ENCODE measurements at places on chromosomes 1 and 21.

GRCh38 chr1:100799954-100800612 lies 80.5 kb downstream of the VCAM1 start:
- no peak for DNase-seq

GRCh38 chr1:27363766-27364695 lies 2.7 kb downstream of the MAP3K6 start:
- DNase-seq: no peak

DNA sequence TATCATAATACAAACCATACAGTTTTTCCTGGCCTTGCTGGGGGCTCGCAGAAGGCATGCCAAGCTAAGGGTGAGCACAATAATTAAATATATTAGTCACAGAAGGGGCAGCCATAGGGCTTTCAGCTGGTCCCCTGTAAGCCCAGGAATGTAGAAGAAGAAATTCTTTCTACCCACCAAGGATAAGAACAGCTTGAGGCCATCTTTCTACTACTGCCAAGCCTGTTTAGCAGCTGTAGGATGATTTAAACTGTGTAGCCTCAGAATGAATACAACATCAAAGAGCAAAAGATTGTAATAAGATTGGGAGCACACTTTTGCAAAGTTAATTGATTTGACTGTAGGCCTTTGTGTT lies 171.5 kb downstream of the LRRC7 start:
- DNase-seq: no peak

DNA sequence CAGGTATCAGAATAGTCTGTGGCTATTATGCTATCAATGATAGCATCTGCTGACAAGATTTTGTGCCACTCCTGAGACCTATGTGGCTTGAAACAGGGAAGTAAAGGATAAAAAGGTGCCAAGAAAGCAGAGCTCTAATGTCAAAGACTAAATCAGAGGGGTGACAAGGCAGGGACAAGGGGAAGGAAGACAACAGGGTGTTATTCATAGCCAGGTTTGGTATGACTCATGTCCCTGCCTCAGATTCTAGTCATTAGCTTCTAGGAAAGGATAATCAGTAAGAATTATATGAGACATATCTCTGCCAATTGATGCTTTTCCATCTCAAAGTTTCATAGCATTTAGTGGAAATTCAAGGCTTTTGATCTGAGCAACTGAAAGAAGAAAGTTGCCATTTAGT lies 31.8 kb upstream of the PLD5 start:
- no peak for DNase-seq

DNA sequence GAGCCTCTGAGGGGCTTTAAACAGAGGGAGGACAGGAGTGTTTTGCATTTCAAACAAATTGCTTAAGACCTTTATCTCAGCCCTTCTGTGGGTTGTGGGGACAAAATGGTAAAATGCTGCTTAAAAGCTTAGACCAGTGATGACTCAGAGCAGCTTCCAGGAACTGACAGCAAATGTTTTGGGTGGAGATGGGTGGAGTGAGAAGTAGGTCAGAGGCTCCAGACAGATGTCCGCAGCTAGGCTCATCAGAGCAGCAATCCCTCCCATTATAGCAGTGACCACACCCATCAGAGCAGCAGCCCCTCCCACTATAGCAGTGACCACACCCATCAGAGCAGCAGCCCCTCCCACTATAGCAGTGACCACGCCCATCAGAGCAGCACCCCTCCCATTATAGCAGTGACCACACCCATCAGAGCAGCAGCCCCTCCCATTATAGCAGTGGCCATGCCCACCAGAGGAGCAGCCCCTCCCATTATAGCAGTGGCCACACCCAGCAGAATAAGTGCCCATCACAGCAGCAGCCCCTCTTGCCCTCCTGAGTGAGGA lies 532.2 kb downstream of the MATN1 start:
- DNase-seq: no peak

DNA sequence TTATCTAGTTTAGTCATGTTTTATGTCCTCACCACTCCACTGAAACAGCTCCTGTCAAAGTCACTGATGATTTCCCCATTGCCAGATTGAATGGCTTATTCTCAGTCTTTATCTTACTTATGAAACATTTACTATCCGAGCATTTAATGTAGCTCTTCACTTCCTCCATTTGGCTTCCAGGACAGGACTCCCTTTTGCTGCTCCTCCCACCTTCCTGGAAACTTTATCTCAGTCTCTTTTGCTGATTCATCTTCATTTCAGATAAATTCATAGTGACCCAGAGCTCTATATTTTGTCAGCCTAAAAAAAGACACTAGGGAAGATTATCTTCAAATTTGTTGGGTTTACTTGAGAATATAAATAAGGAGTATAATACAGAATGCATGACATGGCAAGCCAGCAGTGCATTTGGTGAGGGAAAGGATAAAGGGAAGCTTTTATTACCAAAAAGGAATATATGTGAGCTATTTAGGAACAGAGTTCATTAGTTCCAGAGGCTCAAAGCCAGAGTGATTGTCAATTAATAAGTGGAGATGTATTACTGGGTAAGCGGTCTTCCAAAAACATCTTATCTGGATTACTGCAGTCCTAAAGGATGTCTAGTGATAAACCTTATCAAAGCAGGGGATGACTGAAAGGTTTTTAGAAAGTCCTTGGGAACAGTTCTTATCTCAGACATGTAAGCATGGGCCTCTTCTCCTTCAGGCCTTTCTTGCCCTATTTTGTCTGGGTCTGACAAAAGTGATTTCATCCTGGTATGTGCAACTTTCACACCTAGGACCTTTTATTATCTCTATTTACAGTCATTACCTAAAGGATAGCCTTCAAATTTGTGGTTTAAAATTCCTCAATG lies 25.6 kb downstream of the IL23R start:
- DNase-seq: no peak

GRCh38 chr1:59128239-59128736 lies 168.6 kb upstream of the FGGY start:
- no peak for DNase-seq

DNA sequence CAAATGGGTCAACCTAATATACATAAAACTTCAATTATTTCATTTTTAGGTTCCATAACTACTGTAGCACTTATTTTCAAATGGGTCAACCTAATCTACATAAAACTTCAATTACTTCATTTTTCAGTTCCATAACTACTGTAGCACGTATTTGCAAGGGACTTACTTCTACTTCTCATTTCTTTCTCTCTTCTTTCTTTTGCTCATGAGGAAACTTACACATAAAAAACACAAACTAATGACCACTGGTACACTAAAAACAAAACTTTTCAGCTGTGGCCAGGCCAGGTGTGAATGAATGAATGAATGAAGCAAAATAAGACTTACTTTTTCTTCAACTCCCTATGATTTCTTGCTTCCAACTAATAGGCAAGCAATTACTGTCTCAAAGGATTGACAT lies 11.7 kb downstream of the SYDE2 start:
- DNase-seq: no peak

DNA sequence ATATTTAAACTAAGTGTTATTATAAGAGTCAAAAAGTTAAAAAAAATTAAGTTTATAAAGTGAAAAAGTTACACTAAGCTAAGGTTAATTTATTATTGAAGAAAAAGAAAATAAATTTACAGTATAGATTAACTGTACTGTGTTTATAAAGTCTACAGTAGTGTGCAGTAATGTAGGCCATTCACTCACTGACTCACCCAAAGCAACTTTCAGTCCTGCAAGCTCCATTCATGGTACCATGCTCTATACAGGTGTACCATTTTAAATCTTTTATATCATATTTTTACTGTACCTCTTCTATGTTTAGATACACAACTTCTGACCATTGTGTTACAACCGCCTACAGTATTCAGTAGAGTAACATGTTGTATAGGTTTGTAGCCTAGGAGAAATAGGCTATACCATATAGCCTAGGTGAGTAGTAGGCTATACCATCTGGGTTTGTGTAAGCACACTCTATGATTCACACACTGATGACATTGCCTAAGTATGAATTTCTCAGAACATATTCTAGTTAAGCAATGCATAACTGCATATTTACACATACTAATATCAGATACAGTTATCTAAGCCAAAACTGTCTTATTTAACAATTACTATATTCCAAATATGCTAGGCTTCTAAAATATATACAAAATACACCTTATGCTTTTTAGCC lies 80.6 kb upstream of the GFI1 start:
- no peak for DNase-seq

GRCh38 chr1:241849345-241849695 lies 1.3 kb downstream of the EXO1 start:
- DNase-seq: no peak

DNA sequence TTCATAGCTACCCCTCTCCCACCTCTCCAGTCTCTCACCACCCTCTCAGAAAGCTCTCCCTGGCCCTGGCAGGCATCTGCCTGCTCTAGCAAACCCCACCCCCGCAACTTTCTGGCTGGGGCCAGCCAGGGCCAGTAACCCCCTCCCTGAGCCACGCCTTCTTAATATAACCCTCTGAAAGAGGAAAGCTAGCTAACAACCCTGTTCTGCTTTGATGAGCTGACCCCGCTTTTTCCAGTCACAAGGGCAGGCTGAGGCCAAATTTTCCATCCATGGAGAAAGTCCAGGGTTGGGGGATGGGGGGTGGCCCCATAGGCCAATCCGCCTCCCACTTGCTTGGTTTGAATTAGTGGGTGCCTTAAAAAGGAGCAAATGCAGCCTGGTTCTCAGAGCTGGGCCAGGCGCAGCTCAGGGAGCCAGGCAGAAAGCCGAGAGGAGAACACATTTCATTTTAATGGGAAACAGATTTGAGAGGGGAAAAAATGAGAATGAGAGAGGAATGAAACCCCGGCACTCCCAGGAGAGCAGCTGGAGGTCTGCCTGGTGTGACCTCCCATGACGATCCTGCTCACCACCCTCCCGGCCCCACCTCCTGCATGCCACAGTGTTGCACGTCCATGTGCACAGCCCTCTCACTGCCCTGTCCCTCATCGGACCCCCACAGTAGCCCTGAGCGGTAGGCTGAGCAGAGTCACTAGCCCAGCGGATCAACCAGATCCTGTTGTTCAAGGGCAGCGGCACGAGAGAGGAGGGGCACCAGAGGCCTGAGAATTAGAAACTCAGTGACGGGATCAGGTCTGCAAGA lies 62.3 kb downstream of the OPTC start:
- DNase-seq: no peak

DNA sequence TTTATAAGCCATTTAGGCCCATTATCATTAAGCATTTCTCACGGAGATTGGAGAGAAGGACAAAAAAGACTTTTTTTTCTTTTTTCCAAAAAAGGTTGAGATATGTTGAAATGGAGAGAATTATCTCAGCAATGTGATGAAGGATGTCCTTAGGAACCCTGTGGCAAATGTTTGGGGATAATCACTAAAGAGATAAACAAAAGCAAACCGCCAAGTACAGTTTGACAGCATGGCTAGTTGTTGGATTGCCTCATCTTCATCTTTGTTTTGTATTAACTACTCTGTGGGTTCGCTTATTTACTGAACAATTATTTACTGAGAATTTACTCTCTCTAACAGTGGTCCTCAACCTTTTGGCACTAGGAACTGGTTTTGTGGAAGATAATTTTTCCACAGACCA lies 97.4 kb upstream of the HP1BP3 start:
- DNase-seq: no peak

GRCh38 chr1:27402349-27402754 lies 9.9 kb downstream of the GPR3 start:
- DNase-seq: no peak

GRCh38 chr1:202291001-202291400 lies 50.7 kb downstream of the UBE2T start:
- DNase-seq: no peak

DNA sequence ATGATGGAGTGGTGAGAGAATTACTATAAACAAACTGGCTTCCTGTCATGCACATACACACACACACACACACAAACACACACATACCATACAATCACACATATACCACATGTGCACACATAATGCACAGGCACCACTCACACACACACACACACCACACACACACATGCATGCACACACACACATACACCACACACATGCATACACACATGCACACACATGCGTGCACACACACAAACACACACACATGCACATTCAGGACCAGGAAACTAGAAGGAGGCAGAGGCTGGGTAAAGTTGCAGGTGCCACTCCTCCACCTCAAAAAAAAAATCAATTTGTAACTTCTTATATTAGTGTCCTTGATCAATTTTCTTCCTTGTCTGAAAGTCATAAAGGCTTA lies 153.0 kb downstream of the ASTN1 start:
- DNase-seq: no peak

DNA sequence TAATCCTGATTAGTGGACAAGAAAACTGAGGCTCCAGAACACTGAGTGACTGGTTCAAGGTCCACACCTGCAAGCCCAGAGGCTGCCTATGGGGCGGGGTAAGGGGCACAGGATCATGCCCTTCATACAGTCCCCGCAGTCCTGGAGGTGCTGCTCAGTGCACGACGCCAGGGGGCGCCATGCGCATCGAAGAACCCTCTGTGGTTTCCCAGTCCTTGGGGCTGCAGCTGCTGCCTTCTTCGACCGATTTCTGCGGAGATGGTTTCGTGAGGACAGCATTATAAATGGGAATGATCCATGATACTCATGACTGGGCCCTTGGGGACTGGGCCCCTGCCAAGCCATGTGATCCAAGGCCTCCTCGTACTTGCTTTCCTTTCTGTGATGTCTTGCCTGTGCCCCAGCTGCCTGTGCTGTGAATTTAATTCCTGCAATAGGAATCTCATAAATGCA lies 37.1 kb upstream of the ARHGEF10L start:
- no peak for DNase-seq

DNA sequence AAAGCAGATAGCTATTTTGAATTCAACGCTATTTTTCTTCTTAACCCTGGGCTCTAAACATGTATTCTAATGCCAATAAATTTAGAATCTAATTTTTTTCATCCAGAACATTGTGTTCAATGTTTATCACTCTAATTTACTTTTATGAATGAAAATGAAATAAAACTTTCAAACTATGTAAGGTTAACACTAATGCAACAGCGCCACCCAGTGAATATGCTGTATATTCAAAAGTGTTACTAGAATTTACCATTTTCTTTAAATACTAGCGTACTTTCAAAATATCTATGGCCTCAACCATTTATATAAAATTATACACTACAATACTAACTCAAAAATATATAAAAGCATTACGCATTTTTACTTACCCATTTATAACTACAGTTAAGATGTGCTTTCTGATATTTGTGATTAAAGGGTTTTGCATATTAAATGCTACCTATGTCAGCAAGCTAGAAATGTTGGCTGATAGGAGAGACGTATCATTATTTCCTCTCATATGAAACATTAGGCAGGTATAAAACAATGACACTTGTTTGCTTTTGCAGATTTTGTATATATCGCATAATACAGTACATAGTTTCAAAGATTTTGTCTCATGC lies 5.9 kb upstream of the NUF2 start:
- no peak for DNase-seq

GRCh38 chr1:164605254-164606091 lies 46.5 kb downstream of the PBX1 start:
- no peak for DNase-seq

- no peak for DNase-seq
Measured at GRCh38 chr1:54537611-54538010, 10.4 kb upstream of the ACOT11 start.

GRCh38 chr1:30705698-30706097 lies 17.7 kb downstream of the MATN1 start:
- DNase-seq: no peak

DNA sequence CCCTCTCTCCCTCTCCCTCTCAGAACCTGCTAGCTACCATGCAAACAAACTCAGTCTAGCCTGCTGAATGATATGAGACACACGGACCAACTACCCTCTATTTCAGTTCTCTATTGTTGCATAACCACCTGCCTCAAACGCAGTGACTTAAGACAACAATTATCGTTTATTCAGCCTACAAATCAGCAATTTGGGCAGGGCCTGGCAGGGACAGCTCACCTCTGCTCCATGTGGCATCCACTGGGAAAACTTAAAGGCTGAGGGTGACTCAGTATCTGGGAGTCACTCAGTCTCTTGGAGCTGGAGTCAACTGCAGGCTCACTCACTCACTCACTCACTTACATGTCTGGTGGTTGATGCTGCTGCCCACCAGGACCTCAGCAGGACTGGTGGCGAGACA lies 121.3 kb downstream of the SEC16B start:
- no peak for DNase-seq

Measured in Panc1 (cell line).